ENCODE measurements at places on chromosomes 3 and 15.

- DNase-seq = no peak
These were observed 13.1 kb downstream of the TPRA1 start for GRCh38 chr3:127577448-127577847.

GRCh38 chr15:28005004-28005527 lies 94.0 kb downstream of the OCA2 start:
- DNase-seq = no peak

DNA sequence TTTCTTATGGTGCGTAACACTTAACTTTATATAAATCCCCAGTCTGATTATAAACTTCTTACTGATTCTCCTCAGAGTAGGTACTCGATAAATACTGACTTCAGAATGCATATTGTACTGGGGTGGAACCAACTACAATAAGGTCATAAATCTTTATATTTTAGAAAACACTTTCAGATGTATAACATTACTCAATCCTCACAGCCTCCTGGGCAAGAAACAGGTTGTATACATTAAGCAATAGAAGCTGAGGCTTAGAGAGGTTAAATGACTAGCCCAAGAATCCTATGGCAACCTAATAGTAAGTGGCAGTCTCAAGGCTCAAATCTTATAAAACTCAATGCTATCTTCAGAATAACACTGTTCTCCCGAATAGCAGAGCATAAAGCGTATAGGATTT lies 9.1 kb downstream of the VPS13C start:
- DNase-seq = no peak

DNA sequence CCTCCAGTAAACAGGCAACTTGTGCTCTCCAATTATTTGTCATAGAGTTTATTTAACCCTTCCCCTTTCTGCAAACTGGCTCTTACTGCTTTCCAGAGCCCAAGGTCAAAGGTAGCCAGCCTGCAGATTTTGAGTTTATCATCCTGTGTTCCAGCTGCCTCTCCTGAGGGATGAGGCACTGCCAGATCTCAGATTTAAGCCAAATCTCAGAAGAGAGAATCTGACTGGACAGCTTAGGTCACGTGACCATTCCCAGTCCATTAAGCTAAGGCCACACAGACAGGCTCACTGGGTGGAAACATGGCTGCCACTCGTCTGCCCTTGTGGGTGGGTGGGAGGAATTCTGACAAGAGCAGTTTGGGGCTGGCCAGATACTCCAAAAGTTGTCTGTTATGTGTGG lies 8.6 kb upstream of the SIAH2 start:
- DNase-seq = no peak
